Right lobe of liver (tissue), 6 donors: ENCODE measurements at places on chromosomes 5 and 9. TPM values are rescaled to one million over a fixed set of nuclear protein-coding genes. Genes with fewer than 3 reads are reported as not detected.

- H3K4me1 ChIP-seq = no peaks in the 10 kb centered on the region
- DNase-seq = no peak
- H3K27ac ChIP-seq = no peak overlapping the region
Measured at GRCh38 chr5:138458856-138459255, 6.4 kb upstream of the EGR1 start.

GRCh38 chr9:123453076-123453667 is 97.2 kb downstream of the CRB2 start:
- no peaks in the 10 kb centered on the region for H3K4me1 ChIP-seq
- H3K27me3 ChIP-seq = no peaks in the 10 kb centered on the region
- no peak overlapping the region for H3K27ac ChIP-seq
- H3K36me3 ChIP-seq = no peaks in the 10 kb centered on the region

- DNase-seq = peak; percentile 34
- no peak overlapping the region for H3K4me3 ChIP-seq
- no peak overlapping the region for H3K27ac ChIP-seq
- H3K36me3 ChIP-seq = no peaks in the 10 kb centered on the region
Measured at GRCh38 chr5:38069360-38069759, 189.0 kb upstream of the EGFLAM start.

GRCh38 chr5:427415-428087 is 15.4 kb upstream of the EXOC3 start:
- H3K4me1 ChIP-seq = no peaks in the 10 kb centered on the region
- no peak overlapping the region for H3K4me3 ChIP-seq
- H3K27ac ChIP-seq = no peak overlapping the region
- H3K36me3 ChIP-seq = no peaks in the 10 kb centered on the region

DNA sequence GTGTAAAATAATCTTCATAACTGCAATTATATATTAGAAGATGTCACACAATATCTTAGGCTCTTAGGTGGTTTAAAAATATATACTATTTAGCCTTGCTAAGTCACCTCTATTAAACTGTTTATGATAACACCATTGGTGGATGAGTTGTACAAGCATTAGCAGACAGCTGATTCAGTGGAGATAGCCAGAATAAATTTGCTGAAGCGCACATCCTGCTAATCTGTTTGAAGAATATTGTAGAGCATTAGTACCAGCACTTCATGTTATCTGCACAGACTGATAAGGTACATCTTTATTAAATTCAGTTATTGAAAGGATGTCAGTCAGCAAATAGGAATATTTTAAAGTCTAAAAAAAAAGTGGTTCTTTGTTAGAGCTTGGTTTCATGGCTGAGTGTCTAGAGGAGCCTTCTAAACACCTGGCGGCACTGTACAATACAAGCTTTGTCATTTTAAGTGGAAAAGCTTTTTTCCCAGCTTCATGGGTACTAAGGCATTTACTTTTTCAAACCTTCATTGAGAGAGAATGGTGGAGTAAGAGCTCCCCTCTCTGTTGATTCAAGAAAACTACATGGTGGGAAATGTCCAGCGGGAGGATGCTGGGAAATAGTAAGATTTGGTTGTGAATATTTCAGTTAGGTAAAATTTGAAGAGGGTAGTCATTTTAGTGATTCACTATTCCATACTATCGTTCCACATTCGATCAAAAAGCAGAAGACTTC is 275.1 kb downstream of the SLF1 start:
- H3K27me3 ChIP-seq = no peaks in the 10 kb centered on the region
- no peak for DNase-seq
- H3K36me3 ChIP-seq = no peaks in the 10 kb centered on the region
- no peak overlapping the region for H3K4me3 ChIP-seq
- H3K27ac ChIP-seq = no peak overlapping the region
- no peaks in the 10 kb centered on the region for H3K4me1 ChIP-seq

DNA sequence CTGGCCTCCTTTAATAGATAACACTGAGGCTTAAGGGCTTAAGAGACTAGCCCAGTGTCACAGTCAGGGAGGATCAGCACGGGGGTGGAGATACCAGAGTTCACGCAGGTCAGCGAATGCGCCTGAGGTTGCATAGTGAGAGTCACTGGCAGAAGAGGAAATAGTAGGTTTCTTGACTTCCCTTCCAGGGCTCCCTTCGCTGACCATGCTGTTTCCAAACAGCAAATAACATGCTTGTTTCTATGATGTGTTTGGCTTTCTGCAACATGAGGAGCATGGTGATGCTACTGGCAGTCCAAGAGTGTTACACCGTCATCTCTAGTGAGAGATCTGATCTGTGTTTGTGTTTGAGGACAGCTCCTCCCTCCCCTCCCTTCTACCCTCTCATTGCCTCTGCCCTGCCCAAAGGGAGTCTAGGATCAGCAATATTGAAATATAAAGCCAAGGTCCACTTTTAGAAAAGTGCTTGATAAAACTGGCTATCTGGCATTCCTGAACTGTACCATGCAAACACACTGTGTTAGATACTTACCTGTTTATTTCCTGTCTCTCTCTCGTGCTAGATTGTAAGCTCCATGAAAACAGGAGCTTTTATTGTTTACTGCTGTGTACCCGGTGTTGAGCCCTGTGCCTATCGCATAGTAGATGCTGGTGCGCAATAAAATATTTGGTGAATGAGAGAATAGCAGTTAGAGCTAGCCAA is 12.3 kb downstream of the TLE4 start:
- no peak overlapping the region for H3K27ac ChIP-seq
- H3K27me3 ChIP-seq = no peaks in the 10 kb centered on the region
- H3K4me1 ChIP-seq = no peaks in the 10 kb centered on the region
- no peaks in the 10 kb centered on the region for H3K36me3 ChIP-seq

- no peak for DNase-seq
- H3K27me3 ChIP-seq = no peaks in the 10 kb centered on the region
- no peaks in the 10 kb centered on the region for H3K36me3 ChIP-seq
- no peak overlapping the region for H3K4me3 ChIP-seq
- no peak overlapping the region for H3K27ac ChIP-seq
Measured at GRCh38 chr5:91175708-91176107, 207.4 kb downstream of the ARRDC3 start.

- no peaks in the 10 kb centered on the region for H3K4me1 ChIP-seq
- no peaks in the 10 kb centered on the region for H3K36me3 ChIP-seq
- H3K27ac ChIP-seq = no peak overlapping the region
- H3K27me3 ChIP-seq = no peaks in the 10 kb centered on the region
- no peak for DNase-seq
- no peak overlapping the region for H3K4me3 ChIP-seq
Measured at GRCh38 chr9:134836406-134836970, 44.1 kb upstream of the FCN2 start.

- DNase-seq = no peak
- H3K27ac ChIP-seq = no peak overlapping the region
- no peaks in the 10 kb centered on the region for H3K27me3 ChIP-seq
- no peaks in the 10 kb centered on the region for H3K36me3 ChIP-seq
- peaks cover 12% of the 10 kb centered on the region for H3K4me1 ChIP-seq
Measured at GRCh38 chr5:143105216-143105905, 298.1 kb downstream of the NR3C1 start.

DNA sequence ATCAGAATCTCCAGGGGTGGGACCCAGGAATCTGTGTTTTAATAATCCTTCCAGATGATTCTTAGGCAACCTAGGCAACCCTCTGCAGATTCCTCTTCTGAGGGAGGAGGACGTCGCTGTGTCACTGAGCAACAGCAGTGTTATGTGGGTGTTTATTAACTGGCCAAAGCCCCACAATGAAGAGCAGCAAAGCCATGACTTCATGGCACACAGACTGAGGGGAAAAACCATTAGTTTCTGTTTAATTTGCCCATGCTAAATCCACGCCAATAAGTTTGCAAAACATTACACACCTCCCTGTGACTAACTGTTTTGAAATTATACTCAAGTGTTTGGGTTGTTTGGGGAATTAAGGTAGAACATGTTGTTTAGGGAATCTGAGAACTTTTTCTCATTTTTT is 83.7 kb upstream of the TMED7 start:
- H3K27ac ChIP-seq = peak overlapping the region; percentile 80
- DNase-seq = peak; percentile 42
- H3K27me3 ChIP-seq = no peaks in the 10 kb centered on the region

- H3K27ac ChIP-seq = no peak overlapping the region
- no peaks in the 10 kb centered on the region for H3K27me3 ChIP-seq
- H3K36me3 ChIP-seq = no peaks in the 10 kb centered on the region
- no peaks in the 10 kb centered on the region for H3K4me1 ChIP-seq
Measured at GRCh38 chr9:27210588-27210987, 86.4 kb downstream of the EQTN start.

DNA sequence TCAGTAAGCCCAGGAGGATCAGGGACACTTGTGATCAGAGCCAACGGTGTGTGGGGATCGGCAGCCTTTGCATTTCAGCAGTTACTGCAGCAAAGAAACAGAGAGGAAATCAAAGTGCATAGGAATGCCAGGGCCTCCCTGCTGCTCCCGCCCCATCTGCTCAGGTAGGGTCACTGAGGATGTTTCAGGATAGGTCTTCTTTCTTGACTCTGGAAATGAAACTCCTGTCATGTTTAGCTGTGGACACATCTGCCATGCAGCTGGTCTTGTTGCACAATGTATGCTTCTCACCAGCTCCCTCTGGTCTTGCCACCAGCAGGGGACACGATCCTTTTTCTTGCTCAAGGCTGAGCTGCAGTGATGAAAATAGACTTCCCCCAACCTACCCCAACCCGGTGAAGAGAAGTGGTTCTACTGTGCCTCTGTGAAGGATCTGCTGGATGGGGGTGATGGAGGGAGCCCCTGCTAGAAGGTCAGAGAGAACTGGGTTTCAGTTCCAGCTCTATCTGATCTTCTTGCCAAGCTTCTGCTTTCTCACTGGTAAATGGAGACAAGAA is 185.2 kb upstream of the KLF4 start:
- H3K4me3 ChIP-seq = no peak overlapping the region
- no peaks in the 10 kb centered on the region for H3K36me3 ChIP-seq
- no peak overlapping the region for H3K27ac ChIP-seq
- no peaks in the 10 kb centered on the region for H3K4me1 ChIP-seq
- no peak for DNase-seq
- no peaks in the 10 kb centered on the region for H3K27me3 ChIP-seq

GRCh38 chr9:36025746-36026145 is 11.0 kb upstream of the RECK start:
- H3K27me3 ChIP-seq = no peaks in the 10 kb centered on the region
- no peak for DNase-seq
- H3K36me3 ChIP-seq = no peaks in the 10 kb centered on the region
- H3K4me3 ChIP-seq = no peak overlapping the region
- H3K27ac ChIP-seq = no peak overlapping the region

DNA sequence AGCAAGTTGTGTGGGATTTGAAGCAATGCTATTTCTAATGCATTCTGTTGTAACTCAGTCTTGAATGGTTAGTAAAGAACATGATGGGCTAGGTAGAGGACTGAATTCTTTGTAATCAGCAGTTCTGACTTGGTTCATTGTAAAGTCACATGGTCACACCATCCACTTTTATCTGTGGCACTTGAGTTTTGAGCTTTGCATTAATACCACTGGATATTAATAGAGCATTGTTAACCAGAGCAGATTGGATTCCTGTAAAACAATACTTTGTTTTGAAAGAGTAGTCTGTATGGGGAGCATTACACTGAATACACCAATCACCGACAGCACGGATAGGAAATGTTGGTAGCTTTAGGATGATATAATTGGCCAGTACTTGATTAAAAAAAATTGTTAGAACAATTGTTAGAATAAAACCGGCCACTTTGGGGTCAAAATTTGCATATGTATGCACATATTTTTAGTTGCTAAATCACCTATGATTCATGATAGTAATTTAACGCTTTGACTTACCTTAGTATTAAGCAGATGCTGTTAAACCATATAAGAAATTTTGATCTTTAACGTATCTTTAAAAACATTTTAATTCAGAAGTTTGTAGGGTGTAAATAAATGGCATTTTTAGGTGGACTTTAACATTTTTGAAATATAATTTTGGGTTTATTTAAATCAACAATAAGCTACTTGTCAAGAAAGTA is 17.4 kb downstream of the SLC12A2 start:
- H3K27ac ChIP-seq = no peak overlapping the region
- no peaks in the 10 kb centered on the region for H3K4me1 ChIP-seq
- H3K36me3 ChIP-seq = no peaks in the 10 kb centered on the region
- no peak for DNase-seq
- no peaks in the 10 kb centered on the region for H3K27me3 ChIP-seq
- no peak overlapping the region for H3K4me3 ChIP-seq

- H3K36me3 ChIP-seq = no peaks in the 10 kb centered on the region
- H3K27ac ChIP-seq = no peak overlapping the region
- no peaks in the 10 kb centered on the region for H3K4me1 ChIP-seq
- no peak for DNase-seq
Measured at GRCh38 chr5:88235346-88235745, 33.3 kb downstream of the TMEM161B start.

DNA sequence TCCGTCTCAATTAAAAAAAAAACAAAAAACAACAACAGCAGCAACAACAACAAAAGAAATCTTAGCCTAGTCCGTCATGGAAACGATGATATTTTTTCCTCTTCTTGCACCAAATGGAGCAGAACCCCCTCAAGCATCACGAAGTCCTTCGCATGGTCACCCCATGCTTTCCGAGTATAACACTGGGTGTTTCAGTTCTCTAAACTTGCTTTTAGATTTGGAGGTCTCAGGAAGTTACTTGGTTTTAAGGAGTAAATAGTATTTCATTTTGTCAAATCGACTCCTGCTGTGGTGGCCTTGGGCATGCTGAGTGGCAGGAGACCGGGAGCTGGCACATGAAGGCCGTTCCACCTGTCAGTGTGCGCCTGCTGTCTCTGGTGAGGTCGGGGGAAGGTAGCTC is 118.5 kb upstream of the CACNA1B start:
- no peaks in the 10 kb centered on the region for H3K27me3 ChIP-seq
- H3K36me3 ChIP-seq = no peaks in the 10 kb centered on the region
- no peak overlapping the region for H3K27ac ChIP-seq
- no peak for DNase-seq

DNA sequence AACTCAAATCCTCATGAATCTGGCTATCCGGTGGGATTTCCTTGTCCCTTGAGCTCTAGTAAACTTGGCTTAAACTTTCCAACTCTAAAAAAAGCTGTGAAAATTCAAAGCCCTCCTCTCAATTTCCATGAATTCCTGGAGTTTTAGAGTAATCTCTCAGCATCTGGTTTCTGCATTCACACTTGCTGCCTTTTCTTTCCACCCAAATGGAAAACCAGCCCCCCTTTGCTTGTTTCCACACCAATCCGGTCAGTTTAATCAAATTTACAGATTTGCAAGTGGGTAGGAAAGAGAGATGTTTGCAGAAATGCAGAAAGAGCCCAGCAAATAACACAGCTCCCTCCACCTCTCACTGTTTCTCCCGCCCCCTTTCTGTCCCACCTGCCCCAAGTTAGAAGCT is 91.1 kb downstream of the ENC1 start:
- H3K4me1 ChIP-seq = peaks cover 4% of the 10 kb centered on the region
- no peaks in the 10 kb centered on the region for H3K27me3 ChIP-seq
- DNase-seq = no peak
- H3K36me3 ChIP-seq = no peaks in the 10 kb centered on the region
- no peak overlapping the region for H3K27ac ChIP-seq
- H3K4me3 ChIP-seq = no peak overlapping the region

Gene AQP7
- 24.9 TPM for total RNA-seq

Gene TMC1
- not detected for total RNA-seq

Gene ADAMTS19
- not detected for total RNA-seq

Gene CMYA5
- total RNA-seq = 1.1 TPM

Gene TMOD1
- total RNA-seq = 12.2 TPM

Gene ADCY2
- not detected for total RNA-seq

Gene SOX30
- total RNA-seq = 0.12 TPM

Gene FOXI1
- total RNA-seq = not detected

Gene GNA14
- 2.3 TPM for total RNA-seq

Gene MVB12B
- total RNA-seq = 16.1 TPM

Gene IFNA2
- not detected for total RNA-seq
